ENCODE measurements at places on chromosomes 12 and 14.
A peak's percentile ranks its signal among the peaks of the same experiment; 100 is the strongest.

- peak; percentile 82 for DNase-seq
Measured at GRCh38 chr12:2284857-2285256, 232.1 kb downstream of the CACNA1C start.

GRCh38 chr12:124387528-124387911 lies 92.6 kb downstream of the RFLNA start:
- no peak for DNase-seq

DNA sequence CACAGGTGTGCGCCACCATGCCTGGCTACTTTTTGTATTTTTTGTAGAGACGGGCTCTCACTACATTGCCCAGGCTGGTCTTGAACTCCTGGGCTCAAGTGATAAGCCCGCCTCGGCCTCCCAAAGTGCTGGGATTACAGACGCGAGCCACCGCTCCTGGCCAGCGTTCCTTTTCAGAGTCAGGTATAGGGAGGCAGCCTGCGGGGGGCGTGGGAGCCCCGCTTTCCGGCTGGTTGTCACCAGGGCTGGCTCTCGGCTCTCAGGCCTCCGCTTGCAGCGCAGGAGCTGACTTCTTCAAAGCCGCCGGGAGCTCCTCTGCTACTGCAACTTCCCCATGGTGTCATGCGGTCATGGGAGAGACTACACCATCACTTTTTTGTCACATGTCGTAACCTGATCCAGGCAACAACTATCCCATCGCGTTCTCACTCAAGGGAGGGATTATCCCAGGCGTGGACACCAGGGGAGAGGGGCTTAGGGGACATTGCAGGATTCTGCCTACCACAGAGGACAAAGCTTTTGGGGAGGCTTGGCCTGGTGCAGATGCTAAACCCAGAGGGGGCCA lies 129.4 kb downstream of the SCARB1 start:
- no peak for DNase-seq

GRCh38 chr12:7016958-7017571 lies 1.2 kb downstream of the LPCAT3 start:
- no peak for DNase-seq

DNA sequence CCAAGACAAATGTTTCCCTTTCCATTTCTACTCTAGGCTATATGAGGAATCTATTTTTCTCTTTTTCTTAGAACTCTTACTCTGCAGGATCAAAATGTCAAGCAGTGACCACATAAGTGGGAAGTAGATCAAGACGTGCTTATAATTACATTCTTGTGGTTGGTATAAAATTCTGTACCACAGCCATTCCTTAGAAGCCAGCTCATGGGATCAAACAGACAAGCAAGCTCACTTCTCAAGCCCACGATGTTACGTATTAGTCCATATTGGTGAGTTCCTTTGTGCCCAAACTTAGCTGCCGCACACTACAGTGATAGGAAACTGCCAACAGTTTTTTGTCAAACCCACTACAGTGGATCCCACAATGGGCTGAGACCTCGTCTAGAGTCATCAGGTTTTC lies 53.4 kb downstream of the IFNG start:
- DNase-seq = peak; percentile 15

DNA sequence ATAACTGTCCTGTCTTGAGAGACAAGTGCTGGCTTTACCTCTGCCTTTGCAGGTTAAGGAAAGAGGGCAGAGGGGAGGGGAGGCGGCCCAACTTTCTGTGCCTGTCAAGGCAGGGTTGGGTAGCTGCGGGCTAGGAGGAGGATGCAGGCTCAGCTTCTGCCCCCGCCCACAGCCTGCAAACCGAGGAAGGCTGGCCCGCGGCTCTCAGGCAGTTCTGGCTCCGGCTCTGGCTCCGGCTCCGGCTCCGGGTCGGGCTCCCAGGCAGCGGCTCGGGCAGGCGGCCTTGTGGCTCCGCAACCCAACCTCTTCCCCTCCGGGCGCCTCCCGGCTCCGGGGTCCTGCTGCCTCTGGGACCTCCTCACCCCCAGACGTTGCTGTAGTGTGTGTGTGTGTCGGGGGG lies 92.9 kb downstream of the TMEM30B start:
- DNase-seq = no peak

- DNase-seq = no peak
Measured at GRCh38 chr14:74476607-74477006, 16.5 kb downstream of the NPC2 start.

DNA sequence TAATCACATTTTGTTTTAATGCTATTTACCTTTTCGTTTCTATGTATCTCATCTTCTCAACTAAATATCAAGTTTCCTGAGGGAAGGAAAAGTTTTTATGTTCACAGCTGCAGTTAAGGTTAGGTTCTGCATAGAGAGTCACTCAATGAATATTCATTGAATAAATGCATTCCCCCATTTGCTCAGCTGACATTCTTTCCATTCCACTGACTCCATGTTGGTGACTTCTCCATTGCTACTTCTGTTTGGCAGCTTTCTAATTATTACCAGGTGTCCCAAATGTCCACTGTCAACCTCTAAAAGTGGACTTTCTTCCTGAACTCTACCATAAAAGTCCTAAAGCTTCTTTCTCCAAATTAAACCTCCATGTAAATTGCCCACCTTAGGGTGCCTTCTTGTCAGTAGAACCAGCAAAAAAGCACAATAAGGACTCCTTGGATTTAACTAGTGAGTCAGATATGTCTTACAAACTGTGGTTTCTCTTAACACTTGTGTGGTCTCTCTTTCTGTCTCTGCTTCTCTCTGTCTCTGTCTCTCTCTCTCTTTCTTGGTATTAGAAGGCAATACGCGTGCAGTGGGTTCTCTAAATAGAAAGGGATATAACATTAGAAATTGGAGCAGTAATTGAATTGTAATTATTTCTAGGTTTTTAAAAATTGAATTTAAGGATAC lies 85.9 kb downstream of the TMEM117 start:
- DNase-seq = peak; percentile 15

Measured in fibroblast of mammary gland (primary cell).